Prostate gland (tissue), 2 donors: ENCODE measurements at places on chromosomes 13 and 19. TPM values are rescaled to one million over a fixed set of nuclear protein-coding genes. Genes with fewer than 3 reads are reported as not detected.

DNA sequence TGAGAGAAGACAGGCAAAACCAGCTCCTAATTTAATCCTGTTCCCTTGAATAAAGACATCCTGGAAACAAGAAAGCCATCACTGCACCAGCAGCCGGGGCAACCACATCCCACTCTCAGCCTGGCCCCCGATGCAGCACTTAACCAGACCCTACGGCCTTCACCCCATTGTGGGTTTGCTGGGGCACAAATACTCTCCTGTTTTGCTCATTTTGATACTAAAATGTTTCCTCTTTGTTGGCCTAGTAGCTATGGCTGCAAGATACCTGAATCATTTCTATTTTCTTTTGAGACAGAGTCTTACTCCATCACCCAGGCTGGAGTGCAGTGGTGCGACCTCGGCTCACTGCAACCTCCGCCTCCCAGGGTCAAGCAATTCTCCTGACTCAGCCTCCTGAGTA, 28.4 kb downstream of the ANKRD27 start:
- no peak overlapping the region for H3K4me3 ChIP-seq
- no peaks in the 10 kb centered on the region for H3K27me3 ChIP-seq
- H3K27ac ChIP-seq: no peak overlapping the region
- H3K4me1 ChIP-seq: no peaks in the 10 kb centered on the region

DNA sequence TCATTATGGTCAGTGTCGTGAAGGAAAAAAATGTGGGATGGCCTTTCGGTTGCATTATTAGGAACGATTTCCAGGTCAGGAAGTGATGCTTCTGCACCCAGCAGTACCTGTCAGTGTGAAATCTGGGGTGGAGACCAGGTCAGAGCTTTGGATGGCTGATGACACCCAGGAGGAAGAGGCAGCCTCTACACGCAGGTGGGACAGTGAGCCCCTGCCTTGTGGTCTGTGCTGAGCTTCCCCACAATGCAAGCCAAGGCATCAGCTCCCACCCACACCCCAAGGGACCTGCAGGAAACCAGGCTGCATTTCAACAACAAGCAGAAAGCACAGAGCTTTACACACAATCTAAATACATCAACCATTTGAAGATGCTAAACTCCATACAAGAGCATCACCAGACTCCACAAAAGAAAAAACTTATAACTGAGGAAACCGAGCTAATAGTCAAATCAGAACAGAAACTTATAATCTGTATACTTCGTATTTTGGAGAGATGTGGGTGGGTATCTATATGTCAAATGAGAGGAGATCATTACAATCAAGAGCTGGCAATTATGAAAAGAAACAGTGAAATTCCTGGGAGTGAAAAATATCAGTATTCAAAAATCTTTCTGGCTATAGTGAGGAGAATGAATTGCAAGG, 130.1 kb downstream of the ZDHHC20 start:
- no peaks in the 10 kb centered on the region for H3K4me1 ChIP-seq
- DNase-seq: no peak
- H3K27ac ChIP-seq: no peak overlapping the region
- no peaks in the 10 kb centered on the region for H3K27me3 ChIP-seq
- no peak overlapping the region for H3K4me3 ChIP-seq

GRCh38 chr19:47682939-47683338, 30.3 kb upstream of the EHD2 start:
- no peaks in the 10 kb centered on the region for H3K27me3 ChIP-seq
- H3K4me3 ChIP-seq: no peak overlapping the region
- no peaks in the 10 kb centered on the region for H3K4me1 ChIP-seq
- DNase-seq: no peak
- no peak overlapping the region for H3K27ac ChIP-seq
- H3K36me3 ChIP-seq: peaks cover 21% of the 10 kb centered on the region

DNA sequence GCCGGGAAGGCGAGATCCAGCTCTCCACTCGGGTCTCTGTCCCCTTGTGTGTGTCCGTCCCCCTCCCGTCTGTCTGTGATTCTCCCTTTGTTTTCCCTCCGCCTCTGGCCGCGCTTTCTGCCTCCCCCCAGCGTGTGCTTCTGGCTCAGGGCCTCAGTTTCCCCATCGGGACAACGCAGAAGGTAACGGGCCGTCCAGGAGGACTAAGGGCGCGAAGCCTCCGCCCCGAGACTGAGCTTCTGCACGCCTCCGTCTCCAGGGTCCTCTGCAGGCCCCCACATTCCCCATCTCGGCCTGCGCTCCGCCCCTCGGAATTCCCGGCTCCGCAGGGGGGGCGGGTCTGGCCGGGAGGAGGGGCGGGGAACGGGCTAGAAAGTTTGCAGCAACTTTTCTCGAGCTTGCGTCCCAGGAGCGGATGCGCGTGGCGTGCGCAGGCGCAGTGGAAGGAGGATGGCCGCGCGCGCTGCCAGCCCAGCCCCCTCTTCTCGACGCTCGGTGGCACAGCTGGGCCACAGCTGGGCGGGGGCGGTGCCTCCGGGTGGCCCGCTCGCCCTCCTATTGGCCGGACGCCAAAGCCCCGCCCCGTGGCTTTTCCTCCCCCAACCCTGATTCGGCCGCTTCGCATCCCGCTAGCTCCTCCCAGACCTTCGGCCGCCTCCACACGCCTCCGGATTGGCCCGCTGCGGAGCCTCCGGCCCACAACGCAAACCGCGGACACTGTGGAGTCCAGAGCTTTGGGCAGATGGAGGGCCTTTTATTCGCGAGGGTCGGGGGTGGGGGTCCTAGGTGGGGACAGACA, at the start of gene SIX5:
Gene SIX5 (minus strand): TSS at position 269 of the 799 bp plus-strand sequence. CDS start 408 bp downstream, outside the sequence.
- H3K36me3 ChIP-seq: no peaks in the 10 kb centered on the region
- H3K27me3 ChIP-seq: no peaks in the 10 kb centered on the region
- H3K4me3 ChIP-seq: peak within 1 kb of the TSS; percentile 83
- DNase-seq: peak; percentile 97

- H3K4me3 ChIP-seq: no peak overlapping the region
- no peaks in the 10 kb centered on the region for H3K4me1 ChIP-seq
- no peak overlapping the region for H3K27ac ChIP-seq
- DNase-seq: no peak
- no peaks in the 10 kb centered on the region for H3K27me3 ChIP-seq
These were observed 43.3 kb downstream of the ZNF93 start for GRCh38 chr19:19943848-19944582.

DNA sequence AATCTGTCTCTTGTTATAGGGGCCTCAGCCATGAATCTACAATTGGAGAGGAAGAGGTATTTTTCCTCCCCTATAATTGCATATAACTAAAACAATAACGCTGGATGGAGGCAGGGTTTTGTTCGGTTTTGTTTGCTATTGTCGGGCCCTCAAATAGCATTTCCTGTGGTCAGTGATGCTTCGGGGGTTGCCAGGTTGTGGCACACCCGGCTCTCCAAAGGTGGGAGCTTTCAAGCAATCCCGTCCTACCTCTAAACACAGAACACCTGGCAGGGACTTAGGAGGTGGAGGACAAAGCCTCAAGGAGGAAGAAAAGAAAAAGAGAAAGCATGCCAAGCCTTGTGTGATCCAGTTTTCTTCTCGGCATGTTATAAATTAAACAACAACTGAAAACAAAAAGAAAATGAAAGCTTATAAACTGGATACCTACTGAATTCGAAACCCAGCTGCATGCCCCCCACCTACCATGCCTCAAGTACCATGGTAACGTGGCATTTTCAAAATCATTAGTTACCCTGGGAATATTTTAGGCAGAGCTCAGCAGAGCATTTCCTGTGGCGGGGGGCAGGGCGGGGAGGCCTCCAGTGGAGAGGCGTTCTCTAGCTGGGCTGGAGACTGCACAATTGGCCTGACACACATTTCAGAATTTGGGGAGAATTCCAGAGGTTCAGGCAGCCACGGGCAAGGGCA, 213.8 kb downstream of the DCLK1 start:
- no peaks in the 10 kb centered on the region for H3K27me3 ChIP-seq
- no peak for DNase-seq
- no peak overlapping the region for H3K4me3 ChIP-seq
- H3K36me3 ChIP-seq: no peaks in the 10 kb centered on the region
- no peaks in the 10 kb centered on the region for H3K4me1 ChIP-seq

GRCh38 chr13:33033986-33034385, 17.8 kb downstream of the KL start:
- DNase-seq: no peak
- no peak overlapping the region for H3K4me3 ChIP-seq
- no peak overlapping the region for H3K27ac ChIP-seq
- no peaks in the 10 kb centered on the region for H3K4me1 ChIP-seq
- no peaks in the 10 kb centered on the region for H3K27me3 ChIP-seq
- H3K36me3 ChIP-seq: no peaks in the 10 kb centered on the region

Gene RFPL4A
- 0.80 TPM for total RNA-seq

DNA sequence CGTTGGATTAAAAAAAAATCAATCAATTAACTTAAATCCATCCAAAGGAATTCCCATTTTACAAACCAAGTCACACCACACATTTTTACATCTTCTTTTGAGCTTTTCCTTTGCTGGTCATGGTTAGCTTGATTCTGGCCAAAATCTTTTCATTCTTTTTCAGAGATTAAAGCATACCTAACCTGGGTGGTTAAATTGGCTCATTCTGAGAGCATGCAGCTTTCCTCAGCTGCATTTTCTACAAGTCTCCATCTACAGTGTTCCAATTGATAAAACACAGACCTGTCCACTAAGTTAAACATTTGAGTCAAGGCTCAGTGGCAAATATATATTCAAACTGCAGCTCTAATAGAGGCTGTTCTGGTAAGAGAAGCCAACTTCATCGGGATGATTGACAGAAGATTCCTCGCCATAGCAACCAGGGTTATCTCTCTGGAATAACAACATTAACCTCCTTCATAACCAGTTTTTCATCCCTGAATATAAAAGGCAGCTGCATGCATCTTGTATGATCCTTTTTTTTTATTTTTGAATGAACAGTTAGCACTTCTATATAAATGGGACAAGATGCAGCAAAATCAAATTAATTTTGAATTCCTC, 106.2 kb downstream of the DNAJC15 start:
- DNase-seq: no peak
- H3K36me3 ChIP-seq: no peaks in the 10 kb centered on the region
- H3K27ac ChIP-seq: no peak overlapping the region
- H3K27me3 ChIP-seq: no peaks in the 10 kb centered on the region
- H3K4me3 ChIP-seq: no peak overlapping the region
